Stimulated activated CD4-positive, alpha-beta T cell treated with anti-CD3 and anti-CD28 coated beads, Interleukin-1b, Interleukin-23, amount 100 ng/mL, for 48 hours (primary cell): ENCODE measurements at places on chromosomes 1 and 21.

DNA sequence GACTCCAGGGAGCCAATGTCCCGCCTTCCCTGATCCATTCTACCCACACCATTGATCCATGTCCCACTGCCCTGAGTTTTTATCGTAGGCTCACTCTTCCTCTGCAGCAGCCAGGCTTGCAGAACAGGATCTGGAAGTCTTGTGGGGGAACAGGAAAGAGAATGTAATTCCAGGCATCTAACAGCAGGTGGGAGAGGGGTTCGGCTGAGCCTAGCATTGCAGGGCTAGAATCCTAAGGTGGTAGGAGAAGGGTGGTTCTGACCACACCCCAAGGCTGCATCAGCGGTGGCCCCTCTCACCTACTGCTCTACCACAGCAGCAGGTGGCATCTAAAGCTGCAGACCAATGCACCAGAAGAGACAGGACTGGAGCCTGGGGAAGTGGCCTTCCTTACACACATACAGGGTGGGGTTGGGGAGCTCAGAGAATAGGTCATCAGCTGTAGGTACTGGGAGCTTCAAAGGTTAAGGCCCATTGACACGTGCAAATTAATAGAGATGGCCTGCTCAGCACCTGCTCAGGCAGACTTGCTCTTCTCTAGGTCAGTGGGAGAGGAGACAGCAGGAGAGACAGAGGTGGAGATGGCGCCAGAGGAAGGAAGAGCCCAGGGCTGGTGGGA lies 20.5 kb downstream of the KNCN start:
- no peak for DNase-seq

DNA sequence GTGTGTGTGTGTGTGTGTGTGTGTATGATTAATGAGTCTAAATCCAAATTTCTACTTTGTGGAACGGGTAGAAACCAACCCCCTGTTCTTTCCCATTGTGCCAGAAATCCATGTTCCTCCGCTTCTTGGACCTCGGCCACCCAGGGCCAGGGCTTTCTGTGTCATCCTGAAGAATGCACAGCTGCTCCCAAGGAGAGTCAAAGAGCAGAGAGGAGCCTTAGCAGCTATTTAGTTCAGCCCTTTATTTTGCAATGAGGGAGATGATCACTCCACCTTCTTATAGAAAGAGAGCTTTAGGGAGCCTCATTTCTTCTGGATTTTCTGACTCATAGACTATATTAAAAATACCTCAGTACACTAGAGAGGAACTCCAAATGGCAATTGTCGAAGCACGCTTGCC lies 489.3 kb upstream of the VAMP3 start:
- DNase-seq = no peak

DNA sequence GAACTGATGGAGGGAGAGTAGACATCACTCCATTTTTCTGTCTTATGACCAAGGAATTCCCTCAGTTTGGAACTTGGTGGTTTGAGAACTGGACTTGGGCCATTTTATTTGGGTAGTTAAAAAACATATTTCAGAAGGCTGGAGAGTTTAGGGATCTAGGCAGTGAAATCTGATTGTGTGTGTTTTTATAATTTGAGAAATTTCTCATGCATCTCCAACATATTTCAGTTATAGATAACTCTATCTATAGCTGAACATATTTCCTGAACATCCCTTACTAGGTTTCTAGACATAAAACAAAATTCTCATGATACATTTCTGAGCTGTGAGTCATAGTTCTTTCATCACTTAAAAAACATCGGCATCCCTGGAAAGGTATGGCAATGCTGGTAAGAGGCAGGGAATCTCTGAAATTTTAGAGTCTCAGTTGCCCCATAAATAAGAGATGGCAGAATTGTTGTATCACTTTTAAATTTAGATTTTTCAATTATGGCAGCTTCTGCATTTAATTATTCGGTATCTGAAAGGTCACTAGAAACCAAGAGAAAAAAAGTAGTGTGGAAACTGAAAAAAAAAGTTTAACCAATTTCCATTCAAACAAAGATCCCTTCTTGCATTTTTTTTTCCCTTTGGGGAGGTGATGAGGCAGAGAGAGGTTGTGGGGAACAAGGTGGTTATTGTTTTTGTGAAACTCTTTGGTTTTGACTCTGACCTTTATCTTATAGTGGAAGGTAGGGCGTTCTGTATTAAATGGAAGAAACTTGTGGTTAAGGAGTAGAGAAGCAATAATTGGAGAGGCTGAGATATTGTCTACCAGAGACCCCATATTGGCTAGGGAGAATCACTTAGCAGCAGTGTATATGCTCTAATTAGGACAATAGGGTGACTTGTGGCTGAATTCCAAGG lies 102.9 kb downstream of the FASLG start:
- no peak for DNase-seq

GRCh38 chr1:115791816-115792215 lies 23.3 kb upstream of the CASQ2 start:
- no peak for DNase-seq

- no peak for DNase-seq
These were observed 16.4 kb upstream of the PAX7 start for GRCh38 chr1:18614069-18614735.

DNA sequence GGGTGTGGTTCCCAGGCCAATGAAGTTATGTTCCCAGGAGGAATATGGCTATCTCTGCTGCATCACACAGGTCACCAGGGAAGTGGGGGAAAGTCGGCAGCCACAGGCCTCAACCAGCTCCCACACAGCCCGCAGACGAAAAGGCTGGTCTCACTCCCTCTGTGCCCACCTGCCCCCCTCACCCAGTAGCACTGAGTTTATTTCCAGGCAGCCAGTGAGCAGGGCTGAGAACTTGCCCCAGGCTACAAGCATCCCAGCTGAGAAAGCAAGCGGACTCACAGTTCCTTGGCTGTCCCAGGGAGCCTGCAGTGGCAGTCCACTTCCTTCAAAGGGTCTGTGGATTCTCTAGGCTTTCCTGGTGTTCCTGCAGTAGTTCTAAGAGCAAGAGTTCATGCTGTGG lies 68.9 kb downstream of the SLC5A9 start:
- DNase-seq = no peak

GRCh38 chr1:100434831-100435230 lies 82.5 kb downstream of the CDC14A start:
- no peak for DNase-seq

- DNase-seq = no peak
These were observed 72.9 kb upstream of the SELENON start for GRCh38 chr1:25727088-25727487.

DNA sequence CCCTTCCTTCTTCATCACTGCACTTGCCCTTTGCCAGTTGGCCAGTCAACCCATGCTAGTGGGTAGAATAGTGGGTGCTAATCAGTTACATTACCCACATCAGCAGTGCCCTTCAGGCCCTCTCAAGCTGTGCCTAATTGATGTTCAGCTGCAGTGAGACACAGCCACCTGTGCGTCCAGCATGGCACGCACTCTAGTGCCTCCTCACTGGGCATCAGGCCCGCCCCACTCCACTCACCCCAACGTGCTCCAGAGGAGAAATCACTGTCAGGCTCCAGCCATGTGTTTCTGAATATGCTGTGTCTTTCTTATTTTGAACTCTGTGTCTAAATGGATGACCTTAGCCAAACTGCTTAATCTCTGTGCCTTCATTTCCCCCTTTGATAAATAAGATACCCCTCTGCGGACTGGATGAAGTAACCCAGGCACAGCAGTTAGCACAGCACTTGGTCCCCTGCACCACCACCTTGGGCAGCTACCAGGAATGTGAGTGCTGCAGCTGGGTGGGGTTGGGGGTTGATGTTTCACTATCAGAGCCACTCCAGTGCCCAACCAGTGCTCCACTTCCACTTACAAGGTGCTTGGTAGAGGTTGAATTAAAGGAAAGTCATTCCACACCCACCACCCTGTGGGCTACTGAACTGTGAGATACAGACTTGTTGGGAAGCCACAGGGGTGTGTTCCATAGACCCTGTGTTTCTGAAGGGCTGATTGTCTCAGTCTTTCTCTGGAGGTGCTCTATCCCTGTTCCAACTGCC lies 8.9 kb upstream of the ADORA3 start:
- DNase-seq = no peak

DNA sequence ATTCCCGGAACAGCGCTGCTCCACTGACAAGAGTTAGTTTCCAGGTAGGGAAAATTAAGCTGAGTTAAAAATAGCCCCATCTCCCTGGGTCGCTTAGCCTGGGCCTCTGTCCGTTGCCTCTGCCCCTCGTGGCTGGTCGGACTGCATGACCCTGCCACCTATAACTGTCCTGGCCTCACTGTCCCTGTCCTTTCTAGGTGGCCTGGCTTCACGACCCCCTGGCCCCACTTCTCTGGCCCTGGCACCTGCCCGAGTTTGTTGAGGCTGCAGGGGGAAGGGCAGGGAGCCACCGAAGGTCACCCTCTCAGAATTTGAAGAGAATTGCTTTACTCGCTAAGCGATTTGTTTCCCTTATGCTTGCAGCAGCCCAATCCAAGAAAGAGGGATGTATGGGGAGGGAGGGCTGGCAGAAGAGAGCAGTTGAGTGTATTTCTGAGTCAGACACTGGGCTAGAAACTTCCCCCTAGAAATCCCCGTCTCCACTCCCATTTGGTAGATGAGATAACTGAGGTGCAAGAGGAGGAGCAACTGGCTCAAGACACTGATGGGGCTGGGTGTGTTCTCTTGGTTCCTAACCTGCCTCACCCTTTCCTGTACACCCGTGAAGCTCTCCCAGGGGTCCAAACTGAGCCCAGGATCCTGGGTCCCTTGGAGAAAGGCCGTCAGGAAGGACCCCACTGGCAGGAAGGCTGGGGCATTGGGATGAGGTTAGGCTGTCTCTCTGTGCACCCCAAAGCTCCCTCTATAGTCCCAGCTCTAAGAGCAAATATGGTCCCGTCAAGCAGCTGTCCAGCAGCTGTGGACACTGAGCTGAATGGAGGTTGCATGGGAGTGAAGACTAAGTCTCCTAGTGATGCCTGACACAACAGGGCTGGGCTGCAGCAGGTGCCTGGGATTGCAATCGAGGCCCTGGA lies 2.9 kb upstream of the EDN2 start:
- DNase-seq = no peak

GRCh38 chr1:43619314-43619790 lies 30.6 kb upstream of the KDM4A start:
- no peak for DNase-seq

DNA sequence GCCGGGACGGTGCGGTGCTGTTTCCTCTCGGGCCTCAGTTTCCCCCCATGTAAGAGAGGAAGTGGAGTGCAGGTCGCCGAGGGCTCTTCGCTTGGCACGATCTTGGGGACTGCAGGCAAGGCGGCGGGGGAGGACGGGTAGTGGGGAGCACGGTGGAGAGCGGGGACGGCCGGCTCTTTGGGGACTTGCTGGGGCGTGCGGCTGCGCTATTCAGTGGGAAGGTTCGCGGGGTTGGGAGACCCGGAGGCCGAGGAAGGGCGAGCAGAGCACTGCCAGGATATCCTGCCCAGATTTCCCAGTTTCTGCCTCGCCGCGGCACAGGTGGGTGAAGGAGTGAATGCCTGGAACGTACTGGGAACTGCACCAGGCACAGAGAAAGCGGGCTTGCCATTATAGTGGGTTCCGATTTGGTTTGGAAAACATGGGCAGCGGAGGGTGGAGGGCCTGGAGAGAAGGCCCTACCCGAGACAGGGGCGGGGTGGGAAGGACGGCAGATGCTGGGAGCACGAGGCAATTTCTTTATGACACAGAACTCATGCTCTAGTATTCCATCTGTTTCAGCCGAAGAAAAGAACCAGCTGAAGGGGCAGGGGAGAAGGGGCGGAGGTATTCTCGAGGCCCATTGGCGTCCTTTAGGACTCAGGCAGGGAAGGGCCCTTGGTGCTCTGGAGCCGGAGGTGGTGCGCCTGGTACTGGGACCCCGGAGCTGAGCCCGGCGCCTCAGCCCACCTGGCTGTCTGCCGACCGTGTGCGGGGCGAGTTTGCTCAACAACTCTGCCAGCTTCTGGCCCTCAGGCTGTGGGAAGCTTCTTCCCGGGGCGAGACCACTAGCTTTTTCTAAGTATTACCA lies 960 bp downstream of the PCSK9 start:
- DNase-seq = no peak

- DNase-seq = no peak
These were observed 245.3 kb downstream of the RERE start for GRCh38 chr1:8572106-8572505.

DNA sequence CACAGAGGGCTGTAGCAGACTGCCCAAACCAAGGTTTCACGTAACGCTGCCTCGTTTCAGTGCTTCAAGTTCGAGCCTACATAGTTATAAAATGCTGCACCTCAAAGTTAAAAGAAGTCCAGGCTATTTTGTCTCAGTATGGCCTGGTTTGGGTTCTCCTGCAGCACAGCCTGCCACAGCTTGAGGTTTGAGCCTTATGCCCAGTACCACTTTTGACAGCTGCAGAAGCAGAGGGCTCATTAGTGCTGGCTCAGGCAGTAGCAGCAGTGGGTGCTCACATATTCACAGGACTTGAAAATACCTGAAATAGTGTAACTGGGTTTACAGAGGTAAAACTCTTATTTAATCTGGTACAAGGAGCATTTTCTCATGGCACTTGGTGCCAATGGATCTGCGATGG lies 15.3 kb downstream of the SPATA46 start:
- no peak for DNase-seq

DNA sequence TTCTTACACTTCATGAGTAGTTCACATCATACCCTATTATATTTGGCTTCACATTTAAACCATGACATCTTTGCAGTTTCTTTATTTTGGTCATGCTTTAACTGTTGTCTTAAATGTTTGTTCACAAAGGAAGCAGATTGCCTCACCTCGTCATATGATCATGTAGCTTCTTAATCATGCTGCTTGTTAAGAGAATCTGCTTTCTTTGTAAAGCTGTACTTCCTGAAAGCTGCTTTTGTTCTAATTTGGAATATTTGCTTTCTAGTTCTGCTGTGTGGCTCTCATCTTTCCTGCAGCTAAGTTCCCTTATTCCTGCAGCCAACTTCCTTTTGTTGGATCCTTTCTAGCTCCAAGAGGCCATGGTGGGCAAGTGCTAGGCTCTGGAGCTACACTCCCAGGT lies 62.9 kb upstream of the SIM2 start:
- no peak for DNase-seq
